ENCODE measurements at places on chromosomes 5 and 9.

DNA sequence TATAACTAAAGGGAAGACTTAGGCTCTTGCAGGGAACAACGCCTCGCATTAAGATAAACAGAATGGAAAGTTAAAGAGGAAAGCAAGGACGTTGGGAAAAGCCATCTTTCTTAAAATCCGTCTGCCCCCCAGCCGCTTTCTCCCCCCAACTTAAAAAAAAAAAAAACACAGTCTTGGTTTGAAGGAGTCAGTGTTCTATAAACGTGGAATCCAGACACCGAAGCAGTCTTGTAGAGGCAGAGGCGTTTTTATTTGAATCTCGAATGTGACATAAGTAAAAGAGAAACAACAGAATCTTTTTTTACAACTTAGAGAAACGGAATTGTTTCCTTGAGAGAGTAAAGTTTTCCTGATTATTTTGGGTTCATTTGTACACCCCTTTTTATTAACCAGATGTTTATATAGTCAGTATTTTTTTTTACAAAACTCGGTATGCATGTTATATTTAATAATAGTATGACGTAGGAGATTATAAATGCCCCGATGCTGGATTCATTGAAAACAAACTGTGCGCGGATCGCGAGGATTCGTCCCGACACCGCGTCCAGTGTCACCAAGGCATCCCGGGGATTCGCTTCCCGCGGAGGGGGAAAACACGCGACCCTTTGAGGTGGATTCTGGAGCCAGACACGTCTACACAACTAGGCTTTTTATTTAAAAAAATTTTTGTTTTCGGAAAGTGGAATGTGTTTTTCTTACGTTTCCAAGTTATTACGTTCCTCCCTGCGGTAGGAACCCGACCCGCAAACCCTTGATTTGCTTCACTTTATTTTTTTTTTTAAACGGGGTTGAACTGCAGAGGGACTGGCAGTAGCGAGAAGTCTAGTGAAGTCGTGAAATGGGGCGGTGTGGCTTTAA, 6.7 kb downstream of the PTCH1 start:
- peak; percentile 27 for DNase-seq

DNA sequence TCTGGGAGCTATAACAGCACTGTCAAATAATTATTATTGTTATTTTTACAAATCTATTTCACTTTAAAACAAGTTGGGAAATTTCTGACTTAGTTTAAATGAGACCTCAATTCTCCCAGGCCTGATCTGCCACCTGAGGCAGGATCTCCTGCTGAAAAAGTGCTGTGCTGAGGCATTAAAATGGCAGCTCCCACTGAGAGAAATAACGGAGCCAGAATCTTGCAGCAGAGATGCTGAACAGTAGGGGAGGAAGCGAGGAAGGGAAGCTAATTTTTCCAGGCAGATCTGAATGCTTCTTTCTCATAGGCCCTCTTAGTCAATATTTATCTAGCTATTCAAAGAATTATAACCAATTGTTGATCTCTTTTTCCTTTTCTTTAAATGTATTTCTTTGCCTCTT, 196.3 kb downstream of the ZNF462 start:
- DNase-seq, result no peak

DNA sequence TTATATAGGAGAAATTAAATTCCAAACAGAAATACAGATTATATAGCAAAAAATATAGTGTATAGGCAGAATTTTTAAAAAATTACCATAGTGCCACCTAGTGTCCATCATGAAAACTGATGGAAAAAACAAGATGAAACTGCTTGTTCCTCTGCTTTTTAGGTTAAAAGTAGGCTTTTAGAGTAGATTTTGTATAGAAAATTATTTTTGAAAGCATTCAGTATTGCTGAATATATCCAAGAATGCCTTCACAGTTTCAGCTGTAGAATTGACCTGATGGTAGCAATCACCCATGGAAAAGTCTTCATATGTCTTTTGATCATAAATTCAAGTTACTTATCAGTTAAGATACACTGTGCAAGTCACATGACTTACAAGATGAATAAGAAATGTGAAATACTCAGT, 19.7 kb downstream of the RIOK2 start:
- DNase-seq, result no peak

DNA sequence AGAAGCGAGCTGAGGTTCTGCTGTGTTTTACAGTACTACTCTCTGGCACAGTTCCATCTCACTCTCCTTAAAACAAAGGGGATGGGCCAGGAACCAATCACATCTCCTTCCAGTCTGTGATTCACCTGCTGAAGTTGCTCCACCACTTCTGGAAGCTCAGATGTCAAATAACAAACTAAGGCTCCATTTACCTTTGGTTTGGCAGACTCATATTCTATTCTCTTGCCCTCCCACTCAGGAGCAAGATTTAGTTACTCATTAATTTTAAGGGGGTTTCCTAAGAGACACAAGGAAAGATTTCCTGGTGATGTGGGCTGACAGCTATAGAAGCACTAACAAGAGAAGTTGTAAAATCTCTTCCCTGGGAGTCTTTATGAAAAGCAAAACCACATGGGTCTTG, 37.8 kb upstream of the KIF2A start:
- no peak for DNase-seq

DNA sequence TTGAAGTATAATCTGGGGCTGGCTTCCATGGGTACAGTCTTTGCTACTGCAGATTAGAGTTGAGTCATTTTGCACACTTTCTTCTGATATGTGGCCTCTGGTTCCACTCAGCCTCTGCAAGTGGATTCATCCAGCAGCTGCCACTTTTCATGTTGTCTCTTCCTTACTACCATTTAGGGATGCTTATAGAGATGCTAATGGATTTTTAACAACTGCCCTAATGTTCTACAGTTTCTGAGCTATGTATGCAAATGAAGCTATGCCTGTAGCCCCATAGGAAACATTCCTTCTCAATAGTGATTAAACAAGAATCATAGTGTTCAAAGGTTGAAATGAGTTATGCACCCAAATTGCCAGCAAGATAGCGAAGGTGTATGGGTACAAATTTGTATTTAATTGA, 456.0 kb upstream of the ITGA1 start:
- no peak for DNase-seq
